ENCODE measurements at places on chromosomes 16 and 17. TPM values are rescaled to one million over a fixed set of nuclear protein-coding genes. Genes with fewer than 3 reads are reported as not detected.
A peak's percentile ranks its signal among the peaks of the same experiment; 100 is the strongest.

DNA sequence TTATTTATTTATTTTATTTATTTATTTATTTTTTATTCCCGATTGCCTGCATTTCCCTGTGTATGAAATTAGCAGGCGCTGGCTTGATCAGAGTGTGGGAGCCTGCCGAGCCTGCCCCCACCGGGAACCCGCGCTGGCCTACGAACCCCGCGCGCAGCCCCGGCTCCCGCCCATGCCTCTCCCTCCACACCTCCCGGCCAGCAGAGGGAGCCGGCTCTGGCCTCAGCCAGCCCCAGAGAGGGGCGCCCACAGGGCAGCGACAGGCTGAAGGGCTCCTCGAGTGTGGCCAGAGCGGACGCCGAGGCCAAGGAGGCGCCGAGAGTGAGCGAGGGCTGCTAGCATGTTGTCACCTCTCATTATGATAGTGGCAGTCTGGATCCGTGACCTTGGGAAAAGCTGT is 13.0 kb upstream of the RBL2 start:
- no peak for DNase-seq

GRCh38 chr17:77697480-77698400 is 260.8 kb upstream of the TNRC6C start:
- DNase-seq: no peak

DNA sequence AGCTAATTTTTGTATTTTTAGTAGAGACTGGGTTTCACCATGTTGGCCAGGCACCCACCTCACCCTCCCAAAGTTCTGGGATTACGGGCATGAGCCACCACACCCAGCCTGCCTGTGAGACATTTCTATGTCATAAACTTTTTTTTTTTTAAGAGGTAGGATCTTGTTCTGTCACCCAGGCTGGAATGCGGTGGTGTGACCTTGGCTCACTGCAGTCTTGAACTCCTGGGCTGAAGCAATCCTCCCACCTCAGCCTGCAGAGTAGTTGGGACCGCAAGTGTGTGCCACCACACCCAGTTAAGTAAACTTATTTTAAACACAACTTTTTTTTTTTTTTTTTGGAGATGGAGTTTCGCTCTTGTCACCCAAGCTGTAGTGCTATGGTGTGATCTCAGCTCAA is 47.2 kb downstream of the SCNN1G start:
- no peak for DNase-seq

GRCh38 chr16:51328733-51329132 is 177.7 kb upstream of the SALL1 start:
- no peak for DNase-seq

- DNase-seq: no peak
These were observed 29.5 kb downstream of the CIITA start for GRCh38 chr16:10906482-10906881.

- peak; percentile 65 for DNase-seq
These were observed 3.2 kb upstream of the SAMD14 start for GRCh38 chr17:50133028-50133768.

DNA sequence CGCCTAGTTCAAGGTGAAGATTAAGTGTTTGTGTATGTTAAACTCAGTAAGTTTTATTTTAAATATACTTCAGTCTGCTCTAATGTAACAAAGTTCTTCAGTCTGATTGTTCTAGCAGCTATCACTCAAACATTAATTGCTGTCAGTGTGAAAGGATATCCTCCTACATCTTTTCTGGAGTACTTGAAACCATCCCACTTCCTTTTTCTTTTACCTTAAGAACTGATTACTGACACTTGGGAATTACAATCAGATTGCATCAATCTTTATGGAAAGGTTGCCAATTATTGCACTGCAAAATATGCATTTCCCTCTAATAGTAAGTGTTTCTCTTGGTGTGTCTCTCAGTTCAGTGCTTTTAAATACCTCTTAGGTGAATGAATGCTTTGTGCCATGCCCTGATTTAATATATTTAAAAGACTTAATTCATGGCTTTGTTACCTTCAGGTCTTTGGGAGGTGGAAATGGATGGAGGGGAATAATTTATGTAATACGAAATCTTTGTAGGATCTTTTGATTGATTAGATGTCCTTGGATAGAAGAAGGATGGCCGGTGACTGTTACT is 16.6 kb downstream of the MRTFB start:
- DNase-seq: no peak

DNA sequence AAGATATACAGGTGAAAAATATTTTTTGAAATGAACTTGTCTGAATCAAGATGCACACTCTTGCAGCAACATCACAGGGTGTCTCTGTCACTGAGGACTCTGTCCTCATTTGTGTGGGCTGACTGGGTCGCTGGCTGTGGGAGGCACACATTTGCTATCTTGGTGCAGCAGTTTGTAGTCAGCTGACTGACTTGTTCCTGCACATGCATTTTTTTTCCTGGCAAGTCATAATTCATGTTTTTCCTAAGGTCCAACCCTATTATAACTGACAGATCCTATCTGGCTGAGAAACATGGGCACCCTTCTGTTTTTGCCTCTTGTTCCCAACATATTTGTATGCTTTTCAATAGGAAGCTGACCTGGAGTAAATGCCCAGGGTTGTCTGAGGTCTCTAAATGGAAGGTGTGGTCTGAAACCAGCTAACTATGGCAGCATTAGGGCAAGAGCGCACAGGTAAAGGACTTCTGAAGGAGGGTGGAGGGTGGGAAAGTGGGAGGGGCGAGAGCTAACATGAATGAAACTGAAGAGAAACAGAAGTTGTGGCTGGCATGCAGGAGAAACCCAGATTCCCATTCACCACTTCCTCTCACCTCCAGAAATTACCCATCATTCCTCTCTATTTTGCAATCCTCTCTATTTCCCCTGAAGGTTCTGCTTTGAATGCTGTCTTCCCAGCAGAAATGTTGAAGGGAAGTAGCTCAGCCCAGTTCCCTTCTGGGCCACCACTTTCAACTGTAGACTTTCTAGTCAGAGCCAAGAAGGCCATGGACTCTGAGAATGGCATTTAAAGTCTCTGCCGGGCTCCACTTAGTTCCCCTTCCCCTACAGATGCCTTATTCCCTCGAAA is 166.1 kb downstream of the PRKCA start:
- no peak for DNase-seq

DNA sequence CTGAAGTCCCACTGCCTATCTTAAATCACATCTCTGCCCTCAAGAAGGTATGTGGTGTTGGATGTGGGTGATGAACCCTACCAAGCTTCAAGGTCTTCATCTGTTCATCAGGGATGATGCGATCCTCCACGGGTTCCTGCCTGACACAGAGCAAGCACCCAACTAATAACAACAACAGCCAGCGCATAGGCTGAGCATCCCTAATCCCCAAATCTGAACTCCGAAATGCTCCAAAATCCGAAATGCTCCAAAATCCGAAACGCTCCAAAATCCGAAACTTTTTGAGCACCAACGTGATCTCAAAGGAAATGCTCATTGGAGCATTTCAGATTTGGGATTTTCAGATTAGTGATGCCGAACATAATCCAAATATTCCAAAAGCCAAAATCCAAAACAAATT is 238.9 kb upstream of the SDK2 start:
- no peak for DNase-seq

DNA sequence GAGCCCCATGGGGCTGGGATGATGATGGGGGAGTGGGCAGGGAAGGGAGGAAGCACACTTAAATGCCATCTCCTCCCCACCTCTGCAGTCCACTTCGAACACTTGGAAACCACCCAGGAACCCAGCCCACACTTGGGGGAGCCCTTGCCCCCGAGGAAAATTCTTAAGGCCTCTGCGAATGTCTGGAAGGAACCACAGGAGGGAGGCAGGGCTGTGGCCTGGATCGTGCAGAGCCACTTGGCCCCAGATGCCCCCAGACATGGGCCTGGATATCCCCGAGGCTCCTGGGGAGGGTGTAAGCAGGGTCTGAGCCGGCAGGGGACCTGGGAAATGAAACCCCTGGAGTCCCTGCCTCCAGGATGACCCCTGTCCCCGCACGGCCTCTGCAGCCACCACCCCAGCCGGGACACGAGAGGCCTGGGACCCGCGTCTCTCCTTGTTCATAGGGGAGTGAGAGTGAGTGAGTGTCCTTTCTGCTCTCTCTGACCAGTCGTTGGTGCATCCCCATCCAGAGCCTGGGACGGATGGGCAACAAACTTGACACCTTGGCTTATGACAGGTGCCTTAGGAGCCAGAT is 11.8 kb upstream of the MTSS2 start:
- no peak for DNase-seq

DNA sequence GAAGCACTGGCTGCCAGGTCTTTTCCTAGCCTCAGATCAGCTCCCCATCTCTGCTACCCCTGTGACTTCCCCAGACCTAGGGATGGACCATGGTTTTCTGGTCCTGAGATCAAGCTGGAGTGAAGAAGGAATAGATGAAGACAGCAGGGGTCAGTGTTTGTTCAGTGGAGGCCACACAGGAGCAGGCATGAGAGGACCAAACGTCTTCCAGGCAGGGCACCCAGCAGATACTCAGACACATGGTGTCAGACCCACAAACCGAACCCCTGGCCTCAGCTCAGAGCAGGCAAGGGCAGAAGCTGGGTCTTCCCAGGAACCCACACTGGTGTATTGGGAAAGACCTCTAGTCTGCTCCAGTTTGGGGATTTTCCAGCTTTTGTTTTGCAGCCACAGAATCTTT is 189.7 kb downstream of the IRX5 start:
- DNase-seq: no peak

DNA sequence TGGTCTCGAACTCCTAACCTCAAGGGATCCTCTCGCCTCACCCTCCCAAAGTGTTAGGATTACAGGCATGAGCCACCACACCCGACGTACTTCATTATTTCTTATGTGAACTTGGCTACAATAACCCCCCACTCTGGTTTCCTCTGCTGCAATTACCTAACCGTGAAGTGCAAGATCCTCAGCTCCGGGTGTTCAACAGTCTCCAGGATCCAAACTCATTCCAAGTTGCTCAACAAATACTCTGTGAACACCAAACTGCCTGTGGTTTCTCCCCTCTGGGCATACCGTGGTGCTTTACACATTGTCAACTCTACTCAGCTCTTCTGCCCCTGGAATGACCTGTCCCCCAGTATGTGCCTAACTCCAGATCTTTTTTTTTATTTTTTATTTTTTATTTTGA is 6.8 kb upstream of the SULT1A1 start:
- no peak for DNase-seq

- DNase-seq: peak; percentile 72
These were observed 77.2 kb downstream of the CNGB1 start for GRCh38 chr16:57893559-57894389.

DNA sequence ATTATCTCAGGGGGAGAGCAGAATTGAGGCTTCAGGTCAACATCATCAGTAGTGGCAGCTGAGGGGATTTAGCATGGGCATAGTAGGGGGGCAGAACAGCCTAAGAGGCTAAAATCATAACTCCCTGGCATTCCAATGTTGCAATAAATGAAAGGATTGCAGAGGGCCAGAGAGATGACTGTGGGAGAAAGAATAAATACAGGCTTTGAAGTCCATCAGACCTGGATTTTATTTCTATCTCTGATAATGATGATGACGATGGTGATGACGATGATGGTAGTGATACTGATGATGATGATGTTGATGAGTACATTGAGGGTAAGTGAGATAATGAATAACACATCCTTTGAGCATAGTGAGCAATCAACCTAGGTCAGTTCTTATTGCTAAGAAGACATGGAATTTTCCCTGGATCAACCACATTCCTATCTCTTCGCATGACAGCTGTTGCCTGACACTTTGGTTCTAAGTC is 107.4 kb upstream of the CDH11 start:
- DNase-seq: no peak

GRCh38 chr17:12022310-12022709 is 1.6 kb downstream of the MAP2K4 start:
- no peak for DNase-seq

DNA sequence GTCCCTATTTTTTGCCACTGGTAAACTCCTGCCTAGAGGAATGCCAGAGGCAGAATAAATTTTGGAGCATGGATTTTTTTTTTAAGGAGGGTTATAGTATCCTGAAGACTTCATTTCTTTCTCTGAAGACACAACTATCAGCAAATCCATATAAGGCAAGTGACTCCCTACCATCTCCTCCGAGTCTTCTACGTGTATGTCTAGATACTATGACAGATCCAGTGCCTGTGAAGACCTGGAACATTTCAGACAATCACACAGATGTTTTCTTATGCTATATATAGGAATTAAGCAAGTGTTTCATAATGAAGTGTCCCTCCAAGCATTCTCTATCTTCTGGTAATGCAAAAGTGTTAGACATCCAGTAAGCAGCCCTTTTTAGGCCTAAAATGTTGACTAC is 255.5 kb upstream of the TBX2 start:
- no peak for DNase-seq

KRT34 gene
- total RNA-seq: not detected

SMG1 gene
- total RNA-seq: 79.5 TPM
